DMS79 (cell line): ENCODE measurements at places on chromosomes 12 and 14.
A peak's percentile ranks its signal among the peaks of the same experiment; 100 is the strongest.

DNA sequence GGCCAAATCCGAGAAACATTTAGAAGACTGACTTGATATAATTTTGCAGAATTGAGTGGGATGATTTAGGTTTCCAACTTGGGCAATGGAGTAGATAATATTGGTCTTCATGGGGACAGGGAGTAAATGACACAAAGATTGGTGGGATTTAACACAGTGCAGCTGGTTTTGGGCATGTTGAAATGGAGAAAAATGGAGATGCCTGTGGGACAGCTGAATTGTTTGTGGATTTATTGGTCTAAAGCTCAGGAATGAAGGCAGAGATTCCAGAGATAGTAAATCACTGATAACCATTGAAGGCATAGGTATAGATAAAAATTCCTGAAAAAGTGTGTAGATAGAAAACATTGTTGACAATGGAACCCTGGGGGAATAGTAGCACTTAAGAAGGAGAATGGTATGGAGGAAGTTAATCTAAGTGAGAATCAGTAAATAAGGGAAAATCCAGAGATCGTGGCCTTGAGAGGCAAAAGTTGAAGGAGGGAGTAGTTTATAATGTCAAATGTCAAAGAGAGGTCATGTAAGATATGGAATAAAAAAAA is 120.9 kb upstream of the ATP2B1 start:
- DNase-seq, result no peak

GRCh38 chr12:131724534-131724933 is 13.6 kb downstream of the SFSWAP start:
- peak; percentile 15 for DNase-seq

- no peak for DNase-seq
Measured at GRCh38 chr14:66045572-66046021, 440.6 kb upstream of the CCDC196 start.

DNA sequence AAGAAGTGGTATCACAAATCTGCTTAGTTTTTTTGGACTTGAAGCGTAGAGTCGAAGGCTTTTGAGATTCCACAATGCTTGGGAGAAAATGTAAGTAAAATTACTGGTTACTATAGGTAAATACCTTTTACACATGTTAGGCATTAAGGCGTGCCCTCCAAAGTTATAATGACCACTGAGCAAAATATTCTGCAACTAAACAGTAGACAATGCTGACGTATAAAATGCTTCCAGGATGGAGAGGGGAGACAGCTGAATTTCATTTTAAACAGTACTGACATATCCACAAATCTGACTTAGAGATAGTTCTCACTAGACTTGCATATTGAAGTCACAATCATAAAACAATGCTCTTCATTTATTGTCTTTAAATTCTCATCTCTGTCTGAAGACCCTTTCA is 144.5 kb upstream of the DCN start:
- DNase-seq, result no peak

- no peak for DNase-seq
Measured at GRCh38 chr14:102085488-102085887, 1.4 kb downstream of the HSP90AA1 start.

DNA sequence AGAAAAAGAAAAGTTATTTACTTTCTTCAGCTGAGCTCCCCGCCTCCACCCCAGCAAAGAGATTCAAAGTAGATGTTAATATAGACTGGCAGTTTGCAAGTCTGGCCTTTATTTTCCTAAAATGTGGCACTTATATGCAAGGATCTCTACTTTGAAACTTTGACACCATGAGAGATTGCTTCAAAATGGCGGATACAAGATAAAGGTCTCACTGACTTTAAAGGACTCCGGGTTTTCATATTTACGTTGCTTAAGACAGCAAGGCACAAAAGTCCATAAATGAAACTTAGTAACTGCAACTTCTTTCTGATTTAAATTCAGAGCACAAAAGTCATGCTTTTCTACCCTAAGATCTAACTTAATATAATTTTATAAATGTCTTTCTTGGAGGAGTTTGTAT is 3.5 kb downstream of the OTX2 start:
- DNase-seq, result no peak

DNA sequence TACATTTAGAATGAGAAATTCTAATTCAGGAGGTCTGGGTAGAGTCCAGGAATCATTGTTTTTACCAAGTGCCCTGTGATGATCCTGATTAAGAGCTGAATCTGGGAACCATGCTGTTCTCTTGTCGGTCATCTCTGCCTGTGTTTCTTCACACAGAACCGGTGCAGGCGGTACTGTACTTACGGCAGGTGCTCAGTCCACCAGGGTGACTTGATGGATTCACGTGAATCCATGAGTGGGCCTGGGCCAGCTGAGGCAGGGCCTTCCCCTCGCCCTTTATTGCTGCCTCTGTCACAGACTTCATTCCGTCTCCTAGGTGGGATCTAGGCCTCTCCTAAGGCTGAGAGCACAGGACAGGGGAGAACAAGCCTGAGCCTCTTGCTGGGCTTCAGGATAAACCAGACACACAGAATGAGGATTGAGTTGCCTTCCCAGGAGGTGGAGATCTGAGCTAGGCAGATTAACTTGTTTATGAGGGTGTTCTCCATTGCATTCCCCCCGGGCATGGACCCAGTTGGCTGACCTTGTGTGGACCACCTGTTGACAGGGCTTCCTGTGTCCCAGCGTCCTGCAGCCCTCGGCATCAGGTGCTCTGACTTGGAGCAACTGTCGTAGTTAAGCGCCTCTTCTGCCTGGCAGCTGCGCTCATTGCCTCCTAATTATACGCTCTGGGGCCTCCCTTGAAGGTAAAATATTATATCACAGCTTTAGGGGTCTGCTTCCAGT is 42.1 kb downstream of the B4GALNT3 start:
- DNase-seq, result no peak

GRCh38 chr12:52081263-52081733 is 1.8 kb downstream of the SMIM41 start:
- DNase-seq, result peak; percentile 14

GRCh38 chr12:78778339-78778738 is 86.2 kb upstream of the SYT1 start:
- no peak for DNase-seq

DNA sequence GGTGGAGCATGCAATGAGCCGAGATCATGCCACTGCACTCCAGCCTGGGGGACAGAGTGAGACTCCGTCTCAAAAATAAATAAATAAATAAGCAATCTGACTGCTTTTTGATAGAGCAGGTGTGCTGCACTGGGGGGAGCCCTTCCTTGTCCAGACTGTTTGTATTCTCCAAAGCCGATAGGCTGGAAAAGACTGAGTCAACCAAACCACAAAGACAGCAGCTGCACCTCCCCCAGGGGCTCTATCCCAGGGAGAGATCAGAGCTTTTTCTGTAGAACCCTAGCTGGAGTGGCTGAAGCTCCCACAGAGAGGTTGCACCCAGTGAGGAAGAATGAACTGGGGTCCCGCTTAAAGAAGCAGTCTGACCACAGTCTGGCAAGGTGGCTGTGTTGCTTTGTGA is 45.8 kb upstream of the LALBA start:
- no peak for DNase-seq

- DNase-seq, result no peak
Measured at GRCh38 chr12:75641031-75641780, 129.8 kb upstream of the KRR1 start.

DNA sequence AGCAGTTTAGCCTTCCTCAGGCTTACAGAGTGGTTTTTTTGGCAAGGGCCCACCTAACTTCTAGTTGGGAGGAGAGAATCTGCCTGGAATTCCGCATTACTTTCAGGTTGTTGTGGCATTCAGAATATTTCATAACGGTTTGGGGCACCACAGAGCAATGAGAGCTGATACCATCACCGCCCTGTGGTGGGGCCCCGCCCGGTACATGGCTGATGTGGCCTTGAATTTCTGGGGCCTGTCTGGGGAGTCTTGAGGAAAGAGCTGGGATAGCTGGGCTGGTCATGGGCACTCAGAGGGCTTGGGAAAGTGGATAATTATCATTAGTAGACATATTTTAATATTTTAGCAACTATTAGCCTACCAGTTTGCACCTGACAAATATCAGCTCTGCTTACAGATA is 4.2 kb downstream of the TESPA1 start:
- no peak for DNase-seq
